Lower lobe of right lung (tissue), 2 donors: ENCODE measurements at places on chromosomes 13 and 19.

GRCh38 chr19:2110822-2111221 lies 14.1 kb downstream of the IZUMO4 start:
- no peak for DNase-seq
- no peaks in the 10 kb centered on the region for H3K27me3 ChIP-seq
- H3K36me3 ChIP-seq = peaks cover 100% of the 10 kb centered on the region
- no peak overlapping the region for H3K27ac ChIP-seq
- no peaks in the 10 kb centered on the region for H3K4me1 ChIP-seq

DNA sequence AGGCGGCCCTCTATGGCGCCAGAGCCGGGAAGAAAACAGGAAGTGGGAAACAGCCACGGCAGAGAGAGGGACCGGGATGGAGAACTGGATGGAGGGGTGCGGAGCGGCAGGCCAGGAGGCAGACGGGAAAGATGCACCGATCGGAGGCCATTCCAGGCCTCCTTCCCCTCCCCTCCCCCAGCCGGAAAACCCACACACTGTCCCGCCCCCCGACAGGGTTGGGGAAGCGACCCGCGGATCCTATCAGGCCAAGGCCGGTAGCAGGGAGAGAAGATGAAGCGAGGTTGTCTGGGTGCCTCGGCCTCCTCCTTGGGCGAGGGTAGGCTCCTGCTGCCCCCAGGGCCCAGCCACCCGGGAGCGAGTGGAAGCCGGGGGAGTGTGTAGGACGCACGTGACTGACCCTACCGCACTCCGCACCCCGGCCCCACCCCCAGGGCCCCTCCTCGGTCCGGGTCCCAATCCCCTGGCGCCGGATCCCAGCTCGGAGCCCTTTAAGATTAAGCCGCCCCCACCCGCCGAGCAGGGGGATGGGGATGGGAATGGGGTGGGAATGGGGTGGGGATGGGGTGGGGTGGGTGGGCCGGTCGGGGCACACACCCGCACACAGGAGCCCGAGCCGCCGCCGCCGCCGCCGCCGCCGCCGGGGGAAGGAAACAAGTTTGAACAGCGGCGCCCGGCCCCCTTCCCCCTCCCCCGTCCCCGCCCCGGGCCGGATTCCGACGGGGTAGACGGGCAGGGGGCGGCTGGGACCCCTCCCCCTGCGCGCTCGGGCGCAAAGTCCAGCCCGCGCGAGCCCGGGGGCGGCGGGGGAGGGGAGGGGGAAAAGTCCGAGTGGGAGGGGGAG lies 1.5 kb downstream of the ERF start:
- H3K4me3 ChIP-seq = peak overlapping the region; percentile 97
- H3K27ac ChIP-seq = peak overlapping the region; percentile 98
- H3K4me1 ChIP-seq = peaks cover 54% of the 10 kb centered on the region
- peak; percentile 77 for DNase-seq

GRCh38 chr13:51914137-51914493 lies 52.3 kb downstream of the CCDC70 start:
- no peaks in the 10 kb centered on the region for H3K27me3 ChIP-seq
- H3K27ac ChIP-seq = no peak overlapping the region
- DNase-seq = no peak
- H3K36me3 ChIP-seq = no peaks in the 10 kb centered on the region
- no peak overlapping the region for H3K4me3 ChIP-seq

- H3K36me3 ChIP-seq = peaks cover 12% of the 10 kb centered on the region
- peak overlapping the region; percentile 68 for H3K27ac ChIP-seq
- DNase-seq = no peak
- peaks cover 41% of the 10 kb centered on the region for H3K4me1 ChIP-seq
- no peak overlapping the region for H3K4me3 ChIP-seq
These were observed 102.7 kb downstream of the ATP11A start for GRCh38 chr13:112792511-112792910.
